Hematopoietic multipotent progenitor cell treated with erythropoietin and hydrocortisone succinate and interleukin-3 and kit ligand, for 8 days (in vitro differentiated cells): ENCODE measurements at places on chromosomes 6 and 20.
A peak's percentile ranks its signal among the peaks of the same experiment; 100 is the strongest.

GRCh38 chr6:46979206-46979605 is 57.5 kb upstream of the ADGRF5 start:
- DNase-seq = no peak

DNA sequence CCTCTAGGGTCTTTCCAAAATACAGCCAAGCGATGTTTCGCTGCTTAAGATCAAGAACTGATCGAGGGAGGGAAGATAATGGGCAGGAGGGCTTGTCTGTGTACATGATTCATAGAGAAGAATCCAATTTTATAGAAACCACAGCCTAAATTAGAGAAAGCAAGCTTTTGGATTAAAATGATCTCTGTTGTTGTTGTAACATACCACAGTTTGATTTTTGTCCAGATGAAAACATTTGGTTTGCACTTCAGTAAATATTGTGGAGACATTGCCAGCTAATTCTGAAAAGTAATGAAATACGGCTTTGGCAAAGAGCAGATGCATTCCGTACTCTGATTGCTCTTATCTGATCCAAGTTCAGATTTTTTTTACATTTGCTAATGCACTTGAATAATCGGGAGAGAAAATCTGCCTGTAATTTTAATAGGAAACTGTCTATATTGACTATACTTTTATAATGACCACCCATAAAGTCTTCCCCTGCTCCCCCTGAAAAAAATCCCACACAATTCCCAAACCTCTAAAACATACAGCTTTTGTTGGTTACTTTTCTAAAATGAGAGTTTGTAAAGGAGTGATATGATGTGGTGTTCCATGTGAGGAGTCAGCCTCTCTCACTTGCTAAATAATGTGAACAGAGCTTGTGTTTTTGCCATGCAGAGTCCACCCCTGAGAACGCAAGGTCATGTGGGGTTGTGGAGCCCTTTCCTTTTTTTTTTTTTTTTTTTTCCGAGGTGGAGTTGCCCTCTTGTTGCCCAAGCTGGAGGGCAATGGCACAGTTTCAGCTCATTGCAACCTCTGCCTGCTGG is 199.9 kb downstream of the DTNBP1 start:
- DNase-seq = no peak

DNA sequence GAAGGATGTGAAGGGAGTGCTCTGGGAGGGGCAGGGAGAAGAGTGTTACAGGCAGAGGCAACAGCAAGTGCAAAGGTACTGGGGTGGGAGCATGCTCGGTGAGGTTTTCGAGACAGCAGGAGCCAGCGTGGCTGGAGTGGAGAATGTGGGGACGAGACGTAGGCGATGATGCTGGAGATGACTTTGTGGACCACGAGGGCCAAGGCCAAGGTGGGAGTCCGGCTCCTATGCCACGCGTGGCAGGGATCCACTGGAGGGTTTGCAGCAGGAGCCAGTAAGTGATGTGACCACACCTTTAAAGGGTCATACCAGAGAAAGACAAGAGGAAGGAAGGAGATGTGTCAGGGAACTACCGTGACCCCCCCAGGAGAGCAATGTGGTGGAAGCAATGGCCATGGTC is 7.3 kb downstream of the PTGIS start:
- DNase-seq = no peak

DNA sequence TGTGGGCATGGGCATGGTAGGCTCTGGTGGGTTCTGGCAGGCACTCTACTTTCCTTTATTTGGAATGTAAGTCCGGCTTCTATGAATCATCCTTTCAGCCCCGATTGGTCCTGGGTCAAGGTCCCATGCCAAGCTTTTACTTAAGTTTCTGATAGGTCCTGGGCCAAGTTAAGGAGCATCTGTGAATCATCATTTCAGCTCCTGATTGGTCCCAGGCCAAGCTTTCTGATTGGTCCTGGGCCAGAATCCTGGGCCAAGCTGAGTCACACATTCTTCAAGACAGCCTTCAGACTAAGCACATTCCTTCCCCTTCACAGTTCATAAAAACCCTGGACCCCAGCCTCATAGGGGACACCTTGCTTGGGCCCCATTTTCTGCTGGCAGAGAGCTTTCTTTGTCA is 231.0 kb upstream of the EYS start:
- DNase-seq = no peak

DNA sequence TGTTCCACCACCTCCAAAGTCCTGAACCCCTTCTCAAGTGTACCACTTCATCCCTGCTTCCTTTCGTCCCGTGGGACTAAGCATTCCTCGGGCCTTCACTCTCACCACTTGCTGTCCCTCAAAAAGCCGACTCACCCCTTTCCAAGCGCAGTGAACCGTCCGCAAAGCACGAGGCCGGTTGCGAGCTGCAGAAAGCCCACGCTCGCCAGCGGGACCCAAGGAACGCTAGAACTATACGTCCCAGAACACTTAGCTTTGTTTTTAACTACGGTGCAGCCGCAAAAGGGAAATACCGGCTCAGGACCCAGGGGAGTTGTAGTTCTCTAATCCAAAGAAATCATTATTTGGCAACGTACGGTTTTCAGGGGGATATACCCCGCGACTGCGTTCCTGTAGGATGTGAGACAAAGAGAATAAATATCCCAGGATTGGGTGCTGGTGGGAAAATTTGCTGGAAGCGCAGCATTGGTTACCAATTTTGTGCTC is 416 bp upstream of the POLR1H start:
- peak; percentile 58 for DNase-seq

- DNase-seq = peak; percentile 82
Observed at GRCh38 chr6:156776470-156776839, 723 bp upstream of the ARID1B start.

- DNase-seq = peak; percentile 41
Observed at GRCh38 chr20:7980332-7981046, 39.1 kb downstream of the TMX4 start.

- no peak for DNase-seq
Observed at GRCh38 chr6:143112084-143112768, 51.5 kb downstream of the AIG1 start.

GRCh38 chr6:142914937-142915697 is 29.9 kb downstream of the HIVEP2 start:
- no peak for DNase-seq

DNA sequence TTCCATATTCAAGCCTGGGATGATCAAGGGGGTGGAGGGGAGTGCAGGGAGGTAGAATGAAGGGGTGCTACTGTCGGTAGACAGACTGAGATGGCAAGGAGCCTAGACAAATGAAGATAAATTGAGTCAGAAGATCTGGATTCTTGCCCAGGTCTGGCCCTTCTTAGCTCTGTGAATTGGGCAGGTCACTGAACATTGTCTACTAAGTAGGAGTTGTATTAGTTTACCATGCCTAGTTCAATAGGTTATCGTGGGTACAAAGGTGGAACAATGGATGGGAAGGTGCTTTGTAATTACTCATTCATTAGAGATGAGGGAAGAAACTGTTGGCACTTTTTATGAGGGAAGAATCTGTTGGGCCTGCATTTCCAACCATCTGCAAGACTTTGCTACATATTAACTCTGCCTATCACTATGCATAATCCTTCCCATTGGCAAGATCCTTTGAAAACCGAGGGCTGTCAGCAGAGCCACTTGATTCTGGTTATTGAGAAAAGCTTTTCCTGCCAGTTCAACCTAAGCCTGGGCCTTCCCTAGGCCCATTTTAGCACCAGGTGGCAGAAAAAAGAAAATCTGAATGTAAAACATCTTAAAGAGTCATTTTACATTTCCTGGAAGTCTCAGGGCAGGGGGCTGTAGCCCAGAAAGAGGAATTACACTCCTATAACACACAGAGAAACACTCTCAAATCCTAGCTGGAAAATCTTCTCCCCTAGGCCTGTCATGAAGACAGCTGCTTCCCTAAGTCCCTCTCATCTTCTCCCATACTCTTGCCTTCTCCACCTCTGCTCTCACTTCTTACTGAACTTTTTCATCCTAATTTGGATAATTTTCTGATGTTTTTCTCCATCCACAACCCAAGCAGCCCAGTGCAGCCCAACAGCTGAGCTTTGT is 103.5 kb downstream of the CD24 start:
- no peak for DNase-seq

DNA sequence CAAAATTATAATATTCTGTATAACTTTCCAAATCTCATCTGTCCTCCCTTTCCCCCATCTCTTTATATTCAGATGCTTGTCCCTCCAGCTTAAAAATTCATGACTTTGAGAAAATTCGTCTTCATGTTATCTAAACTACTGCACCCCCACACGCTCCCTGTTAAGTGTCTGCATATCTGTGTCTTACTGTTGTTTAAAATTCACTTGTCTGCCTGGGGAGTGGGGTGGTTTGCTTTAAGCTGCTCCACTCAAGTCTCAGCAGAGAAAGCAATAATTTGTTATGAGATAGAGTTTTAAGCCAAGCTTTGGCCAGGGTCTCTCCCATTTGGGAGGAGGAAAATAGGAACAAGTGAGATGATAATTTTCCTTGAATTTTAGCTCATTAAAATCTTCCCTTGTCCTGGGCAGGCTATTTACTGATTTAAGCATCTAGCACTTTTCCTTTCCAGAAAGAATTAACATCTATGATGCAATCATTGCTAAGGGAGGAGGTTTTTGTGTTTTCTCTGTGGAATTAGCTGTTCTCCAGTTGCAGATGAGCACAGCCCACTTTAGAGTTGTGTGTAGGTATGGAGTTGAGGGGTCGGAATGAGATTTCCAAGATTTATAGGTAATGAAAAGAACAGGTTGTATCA is 36.8 kb downstream of the MTHFD1L start:
- no peak for DNase-seq

GRCh38 chr6:72283571-72283970 is 338.3 kb upstream of the KCNQ5 start:
- DNase-seq = no peak

- no peak for DNase-seq
Observed at GRCh38 chr6:11752360-11752759, 26.2 kb downstream of the ADTRP start.

DNA sequence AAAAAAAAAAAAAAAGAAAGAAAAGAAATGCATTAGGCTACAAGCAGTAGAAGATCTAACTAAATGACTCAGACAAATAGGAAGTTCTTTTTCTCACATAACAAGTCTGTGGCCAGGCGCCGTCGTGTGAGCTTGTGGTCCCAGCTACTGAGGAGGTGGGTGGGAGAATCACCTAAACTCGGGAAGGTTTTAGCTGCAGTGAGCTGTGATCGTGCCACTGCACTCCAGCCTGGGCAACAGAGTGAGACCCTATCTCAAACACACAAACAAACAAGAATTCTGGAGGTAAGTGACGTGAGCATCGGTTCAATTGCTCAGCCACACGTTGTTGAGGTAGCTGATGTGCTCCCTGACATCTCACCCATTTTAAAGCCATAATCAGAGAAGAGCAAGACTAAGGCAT is 37.9 kb upstream of the SLC23A2 start:
- no peak for DNase-seq

DNA sequence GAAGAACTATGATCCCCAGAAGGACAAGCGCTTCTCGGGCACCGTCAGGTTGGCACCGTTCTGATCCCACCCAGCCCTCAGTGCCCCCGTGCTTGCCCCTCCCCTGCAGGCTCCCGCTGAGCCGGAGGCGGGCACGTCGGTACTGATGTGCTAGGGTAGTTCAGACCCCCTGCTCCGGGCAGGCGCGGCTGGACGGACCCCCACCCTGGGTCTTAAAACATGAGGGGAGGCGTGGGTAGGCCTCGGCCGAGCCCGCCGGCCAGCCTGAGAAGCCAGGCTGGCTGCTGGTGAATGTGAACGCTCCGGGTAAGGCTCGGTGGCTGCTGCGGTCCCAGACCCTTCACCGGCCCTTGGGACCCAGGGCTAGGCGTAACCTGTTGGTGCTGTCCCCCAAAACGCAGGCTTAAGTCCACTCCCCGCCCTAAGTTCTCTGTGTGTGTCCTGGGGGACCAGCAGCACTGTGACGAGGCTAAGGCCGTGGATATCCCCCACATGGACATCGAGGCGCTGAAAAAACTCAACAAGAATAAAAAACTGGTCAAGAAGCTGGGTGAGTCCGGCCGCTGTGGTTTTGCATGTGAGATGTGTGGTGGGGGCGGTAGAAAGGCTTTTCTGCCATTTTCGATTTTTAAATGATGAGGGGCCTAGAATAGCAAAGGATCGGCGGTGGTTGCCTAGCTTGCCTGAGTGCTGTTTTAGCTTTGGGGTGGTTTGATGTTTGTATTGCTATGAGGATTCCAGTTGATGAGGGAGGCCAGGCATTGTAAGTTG is 964 bp downstream of the RPL10A start:
- peak; percentile 7 for DNase-seq

DNA sequence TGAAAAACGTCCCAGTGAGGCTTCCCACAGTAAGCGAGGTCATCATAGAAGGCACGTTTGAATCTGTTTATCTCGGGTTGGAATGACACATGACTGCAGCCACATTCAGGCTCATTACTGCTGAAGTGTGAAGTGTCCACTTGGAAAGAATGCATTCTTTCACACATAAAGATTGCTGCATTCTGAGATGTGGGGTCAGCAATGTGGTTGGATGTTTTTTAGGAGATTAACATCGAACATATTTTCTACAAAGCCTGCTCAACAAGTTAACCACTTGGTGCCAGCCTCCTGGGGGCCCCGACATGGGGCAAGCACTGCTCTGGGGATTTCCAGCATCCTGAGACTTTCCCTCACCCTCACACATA is 79.9 kb downstream of the BMP6 start:
- DNase-seq = no peak

DNA sequence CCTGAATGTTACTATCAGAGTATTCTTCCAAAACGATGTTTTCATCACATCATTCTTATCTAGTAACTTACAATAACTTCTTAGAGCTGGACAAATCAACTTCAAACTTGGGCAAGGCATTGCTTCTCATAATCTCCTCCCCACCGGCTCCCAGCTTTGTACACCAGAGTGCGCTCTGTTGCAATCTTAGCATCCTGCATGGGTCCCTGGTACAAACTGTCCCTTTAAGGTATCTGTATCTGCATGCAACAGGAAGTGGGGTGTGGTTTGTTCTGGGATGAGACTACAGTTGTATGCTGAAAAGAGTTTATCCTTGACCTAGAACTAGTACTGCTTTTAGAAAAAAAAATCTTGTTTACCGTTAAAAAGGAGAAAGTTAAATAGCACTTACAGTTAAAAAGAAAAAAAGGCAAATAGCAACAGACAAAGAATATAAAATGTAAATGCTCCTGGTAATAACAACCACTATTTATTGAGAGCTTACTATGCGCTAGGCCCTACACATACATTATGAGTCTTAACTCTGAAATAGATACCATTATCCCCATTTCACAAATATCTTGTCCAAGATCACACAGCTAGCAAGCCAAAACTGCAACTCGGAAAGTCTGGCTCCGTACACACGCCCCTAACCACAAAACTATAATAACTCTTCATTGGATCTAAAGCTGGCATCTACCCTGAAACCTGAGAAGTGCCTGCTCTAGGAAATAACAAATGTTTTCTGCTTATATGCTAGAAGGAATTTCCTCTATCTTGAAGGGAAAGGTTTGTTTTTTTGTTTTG is 9.8 kb upstream of the HECA start:
- DNase-seq = peak; percentile 93
